ENCODE measurements at places on chromosomes 12 and 14. TPM values are rescaled to one million over a fixed set of nuclear protein-coding genes. Genes with fewer than 3 reads are reported as not detected.

The BRMS1L gene
- total RNA-seq, result 6.1 TPM

The PROX2 gene
- 0.03 TPM for total RNA-seq

The DTD2 gene
- total RNA-seq, result 49.8 TPM

The OR4E2 gene
- total RNA-seq, result not detected

The SLCO1B1 gene
- total RNA-seq, result not detected

The GNB3 gene
- total RNA-seq, result 1.6 TPM

The KRT73 gene
- total RNA-seq, result not detected

The RPS6KA5 gene
- 3.0 TPM for total RNA-seq

The PIWIL1 gene
- total RNA-seq, result not detected

The SLCO1B3 gene
- 11.6 TPM for total RNA-seq

The LRP6 gene
- total RNA-seq, result 21.2 TPM

The CNTN1 gene
- total RNA-seq, result 0.20 TPM

DNA sequence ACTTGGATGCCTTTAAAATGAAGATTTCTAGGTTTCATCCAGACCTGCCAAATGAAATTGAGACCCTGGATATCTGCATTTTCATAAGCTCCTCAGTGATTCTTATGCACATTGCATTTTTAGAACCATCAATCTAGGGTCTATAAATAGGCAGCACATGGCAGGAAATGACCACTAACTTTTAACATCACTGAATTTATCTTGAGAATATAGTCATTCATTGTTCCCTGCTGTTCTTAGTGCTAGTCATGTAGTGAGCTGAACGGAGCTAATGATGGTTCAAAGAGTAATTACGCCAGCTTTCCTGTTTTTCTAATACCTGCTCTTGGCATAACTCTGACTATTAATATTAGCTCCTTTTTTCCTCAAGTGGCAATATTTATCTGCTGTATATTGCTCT is 91.6 kb downstream of the TPH2 start:
- DNase-seq, result peak; percentile 57

DNA sequence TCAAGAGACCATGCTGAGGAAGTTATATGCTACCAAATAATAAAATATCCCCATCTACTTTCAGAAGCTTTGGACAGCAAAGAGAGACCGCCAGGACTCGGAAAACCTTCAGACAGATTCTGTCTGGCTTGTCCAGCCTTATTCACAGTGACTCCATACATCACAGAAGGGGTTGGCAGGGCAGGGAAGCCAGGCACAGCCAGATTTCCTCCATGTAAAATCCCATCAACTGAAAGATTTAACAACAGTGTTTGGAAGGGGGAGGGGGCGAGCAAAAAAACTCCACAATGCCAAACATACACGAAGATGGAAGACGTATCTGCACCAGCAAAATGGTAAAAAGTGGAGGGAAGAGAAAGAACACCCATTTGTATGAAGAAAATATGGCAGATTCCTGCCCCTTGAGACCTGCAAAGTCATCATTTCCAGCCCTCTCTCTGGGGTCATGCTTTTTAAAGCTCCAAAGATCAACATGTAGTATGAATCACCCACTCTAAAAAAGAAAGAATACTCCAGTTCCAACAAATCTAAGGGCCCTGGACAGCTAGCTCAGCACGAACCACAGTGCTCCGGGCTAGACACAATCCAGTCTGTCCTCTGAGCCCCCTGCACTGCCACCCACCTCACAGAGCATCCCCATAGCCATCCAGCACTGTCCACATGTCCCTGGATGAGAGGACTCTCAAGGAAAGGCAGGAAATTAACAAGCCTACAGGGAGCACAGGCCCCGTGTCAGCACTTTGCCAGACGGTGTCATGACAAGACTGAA is 116.4 kb downstream of the DICER1 start:
- DNase-seq, result peak; percentile 38

DNA sequence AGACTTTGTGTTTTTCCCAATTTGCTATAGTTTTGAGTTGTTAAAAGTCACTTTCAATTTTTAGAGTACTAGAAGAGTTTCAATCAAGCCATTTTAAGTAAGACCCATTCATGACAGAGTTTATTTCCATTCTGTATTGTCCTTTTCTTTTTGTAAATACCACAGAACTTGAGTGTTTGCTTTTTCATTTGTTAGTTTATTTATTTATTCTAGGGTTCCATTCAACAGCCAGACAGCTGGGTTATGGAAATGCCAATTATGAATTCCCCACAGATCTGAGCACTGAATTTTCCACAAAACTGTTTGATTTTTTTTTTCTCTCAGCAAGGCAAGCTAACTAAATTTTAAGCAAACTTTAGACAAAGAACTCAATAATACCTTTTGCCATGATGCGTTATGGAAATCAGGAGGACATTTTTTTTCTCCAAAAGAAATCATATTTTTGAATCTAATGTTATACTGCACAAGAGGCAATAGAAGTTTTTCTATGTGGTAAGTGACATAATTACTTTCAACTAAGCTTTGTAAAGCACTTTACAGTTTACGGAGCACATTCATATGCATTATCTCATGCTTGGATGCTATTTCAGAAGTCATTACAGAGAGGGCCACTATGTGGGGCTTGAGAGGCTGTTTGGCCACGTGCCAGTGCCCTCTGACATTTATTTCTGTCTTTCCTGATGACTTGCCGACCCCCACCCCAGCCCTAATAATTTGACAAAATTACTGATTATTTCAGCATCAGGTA is 181.5 kb downstream of the VRK1 start:
- no peak for DNase-seq

DNA sequence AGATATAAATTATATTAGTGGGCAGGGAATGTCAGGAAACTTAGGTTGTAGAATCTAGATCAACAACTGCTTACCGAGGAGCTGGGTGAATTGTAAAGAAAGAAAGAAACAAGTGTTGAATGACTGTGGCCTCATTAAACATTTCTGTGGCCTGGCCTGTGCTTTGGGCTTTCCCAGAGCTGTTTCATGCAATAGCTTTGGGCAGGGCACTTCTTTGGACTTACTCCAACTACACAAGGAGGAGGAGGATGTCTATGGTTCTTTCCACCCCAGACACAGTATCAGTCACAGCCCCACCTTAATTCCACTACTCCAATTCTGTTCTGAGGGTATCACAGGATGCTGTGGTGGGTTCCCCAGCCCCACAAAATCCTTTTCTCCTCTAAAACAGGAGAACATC is 38.0 kb downstream of the DPF3 start:
- peak; percentile 6 for DNase-seq

DNA sequence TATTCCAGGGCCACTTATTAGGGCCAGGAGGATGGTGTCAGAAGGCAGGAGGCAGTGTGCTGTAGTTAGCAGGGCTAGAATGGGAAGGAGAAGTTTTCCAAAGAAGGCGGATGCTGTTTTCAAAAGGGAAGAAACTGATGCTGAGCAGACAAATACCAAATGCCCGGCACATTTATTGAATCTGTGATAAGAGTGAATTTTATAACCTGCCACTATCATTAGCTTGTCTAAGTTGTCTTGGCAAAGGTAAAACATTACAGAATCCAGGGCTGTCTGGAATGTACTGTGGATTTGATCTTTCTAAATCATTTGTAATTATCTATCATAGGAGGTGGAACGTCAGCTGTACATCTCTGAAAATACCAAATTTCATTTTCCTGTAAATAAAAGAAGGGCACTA is 40.8 kb downstream of the NDUFA12 start:
- no peak for DNase-seq

- DNase-seq, result no peak
Measured at GRCh38 chr12:66901138-66901932, 222.5 kb upstream of the GRIP1 start.

DNA sequence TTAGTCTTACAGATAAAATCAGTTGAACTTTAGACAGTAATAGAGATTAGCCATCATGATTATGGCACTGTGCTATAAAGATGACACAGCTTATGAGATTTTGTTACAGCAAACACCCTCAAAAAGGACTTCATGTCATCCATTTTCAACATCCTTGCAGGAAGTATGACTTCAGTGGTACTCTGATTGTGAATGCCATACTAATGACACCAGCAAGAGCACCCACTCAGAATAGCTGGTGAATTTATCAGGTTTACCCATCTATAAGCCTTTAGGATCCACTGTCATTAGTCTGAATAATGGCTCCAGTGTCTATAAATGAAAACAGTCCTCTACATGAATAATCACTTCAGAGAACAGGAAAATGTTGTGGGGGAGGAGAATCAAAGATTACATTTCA is 615.2 kb downstream of the RPS29 start:
- peak; percentile 62 for DNase-seq

- DNase-seq, result peak; percentile 13
Measured at GRCh38 chr14:91377700-91378652, 39.6 kb downstream of the CCDC88C start.

DNA sequence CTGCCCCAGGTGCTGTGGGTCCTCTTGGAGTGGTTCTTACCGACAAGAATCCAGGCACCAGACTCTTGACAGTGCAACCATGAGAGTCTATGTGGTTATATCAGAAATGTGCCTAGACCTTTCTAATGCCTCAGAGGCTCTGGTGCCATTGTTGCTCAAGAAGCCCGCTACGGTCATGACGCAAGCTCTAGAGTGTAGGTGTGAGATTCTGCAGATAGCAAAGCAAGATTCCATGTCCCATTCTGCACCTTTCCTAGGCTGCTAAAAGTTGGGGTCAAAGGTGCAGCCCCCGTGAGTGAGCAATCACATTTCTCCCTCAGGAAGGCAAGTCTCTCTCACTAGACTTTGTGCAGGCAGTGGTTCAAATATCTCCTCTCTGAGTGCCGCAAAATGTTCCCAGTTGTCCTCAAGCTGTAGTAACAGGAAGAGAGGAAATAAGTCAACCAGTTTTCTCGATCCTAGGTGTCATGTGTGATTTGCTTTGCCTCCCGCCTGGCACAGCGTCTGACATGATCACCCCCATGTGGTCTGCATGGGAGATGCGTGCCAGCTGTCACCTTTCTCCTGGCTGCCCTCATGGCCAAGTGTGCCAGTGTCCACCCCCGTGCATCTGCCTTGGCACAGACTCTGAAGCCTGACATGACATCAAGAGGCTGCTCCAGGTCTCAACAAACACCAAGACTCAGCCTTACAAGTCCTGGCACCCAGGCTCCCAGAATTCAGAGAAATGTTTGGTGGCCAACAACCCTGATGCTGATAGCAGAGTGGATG is 122.5 kb upstream of the COCH start:
- DNase-seq, result no peak

GRCh38 chr12:111193067-111193466 is 175.8 kb downstream of the PHETA1 start:
- DNase-seq, result no peak

DNA sequence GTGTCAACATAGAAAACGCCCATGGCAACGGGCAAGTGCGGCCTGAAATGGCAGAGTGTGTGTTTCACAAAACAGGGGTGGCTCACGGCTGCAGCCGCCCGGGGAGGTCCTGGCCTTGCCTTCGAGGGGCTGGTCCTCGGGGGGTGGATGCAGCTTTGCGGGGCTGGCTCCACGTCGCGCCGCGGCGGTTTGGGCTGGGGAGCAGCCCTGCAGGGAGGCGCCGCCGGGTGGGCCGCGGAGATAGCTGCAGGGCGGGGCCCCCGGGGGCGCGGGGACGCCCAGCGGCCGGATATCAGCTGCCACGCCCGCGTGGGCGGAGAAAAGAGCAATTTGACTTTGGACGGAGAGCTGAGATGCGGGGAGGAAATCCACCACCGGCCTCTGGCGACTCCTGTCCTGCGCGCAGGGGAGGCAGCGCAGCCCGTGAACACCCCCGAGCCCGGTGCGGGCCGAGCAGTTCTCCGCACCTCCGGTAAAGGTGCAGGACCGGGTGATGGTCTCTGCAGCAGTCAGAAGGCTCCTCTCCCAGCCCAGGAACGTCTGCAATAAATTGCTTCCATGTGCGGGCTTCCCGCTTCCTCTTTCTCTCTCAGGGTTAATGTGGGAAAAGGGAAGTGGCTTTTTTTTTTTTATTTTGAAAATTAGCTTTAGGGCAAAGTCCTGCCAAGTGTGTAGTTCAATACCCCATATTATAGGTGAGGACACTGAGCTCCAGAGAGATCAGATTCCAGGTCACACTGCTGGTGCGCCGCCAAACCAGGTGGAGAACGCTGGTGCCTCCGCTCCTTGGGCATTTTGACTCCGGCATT is 110.5 kb downstream of the ARF6 start:
- no peak for DNase-seq

GRCh38 chr12:50753232-50753769 is 10.6 kb upstream of the ATF1 start:
- no peak for DNase-seq

- peak; percentile 63 for DNase-seq
Measured at GRCh38 chr12:106091446-106091820, 47.3 kb downstream of the NUAK1 start.

- DNase-seq, result peak; percentile 23
Measured at GRCh38 chr14:80538633-80539375, 327.5 kb upstream of the DIO2 start.

DNA sequence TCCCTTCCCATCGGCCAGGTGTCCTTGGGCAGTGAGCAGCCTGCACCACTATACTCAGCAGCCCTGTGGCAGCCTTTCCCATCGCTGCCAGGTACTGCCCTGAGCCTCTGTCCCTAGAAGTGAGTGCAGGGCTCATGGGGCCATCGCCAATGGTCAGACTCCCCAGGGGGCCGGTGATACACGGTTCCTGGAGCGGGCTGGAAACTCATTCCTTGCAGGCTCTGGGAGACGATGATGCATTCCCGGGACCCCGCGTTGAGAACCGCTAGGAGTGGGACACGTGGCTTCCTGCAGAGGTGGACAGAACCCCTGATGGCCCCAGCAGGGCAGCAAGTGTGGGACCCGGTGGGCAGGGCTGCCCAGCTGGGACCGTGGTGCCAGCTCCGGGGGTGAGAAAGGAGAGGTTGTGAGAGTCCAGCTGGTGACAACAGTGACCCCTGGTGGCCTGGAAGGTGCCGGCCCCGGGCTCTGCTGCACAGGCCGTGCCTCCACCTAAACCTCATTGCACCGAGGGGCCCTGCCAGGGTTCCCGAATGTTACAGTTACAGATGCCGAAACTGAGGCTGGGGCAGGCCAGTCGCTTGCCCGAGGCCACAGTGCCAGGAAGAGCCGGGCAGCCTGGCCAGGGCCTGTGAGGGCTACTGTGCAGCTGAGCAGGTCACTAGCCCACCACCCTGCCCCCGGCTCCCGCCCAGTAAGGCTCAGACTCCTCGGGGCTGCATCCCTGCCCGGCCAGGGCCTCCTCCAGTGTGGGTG is 33.8 kb downstream of the FBRSL1 start:
- DNase-seq, result peak; percentile 55

GRCh38 chr14:49044981-49045380 is 541.2 kb downstream of the RPS29 start:
- DNase-seq, result no peak

- DNase-seq, result no peak
Measured at GRCh38 chr12:26825459-26826016, 7.5 kb downstream of the ITPR2 start.

GRCh38 chr12:25052196-25052913 is 103.5 kb upstream of the BCAT1 start:
- DNase-seq, result no peak

DNA sequence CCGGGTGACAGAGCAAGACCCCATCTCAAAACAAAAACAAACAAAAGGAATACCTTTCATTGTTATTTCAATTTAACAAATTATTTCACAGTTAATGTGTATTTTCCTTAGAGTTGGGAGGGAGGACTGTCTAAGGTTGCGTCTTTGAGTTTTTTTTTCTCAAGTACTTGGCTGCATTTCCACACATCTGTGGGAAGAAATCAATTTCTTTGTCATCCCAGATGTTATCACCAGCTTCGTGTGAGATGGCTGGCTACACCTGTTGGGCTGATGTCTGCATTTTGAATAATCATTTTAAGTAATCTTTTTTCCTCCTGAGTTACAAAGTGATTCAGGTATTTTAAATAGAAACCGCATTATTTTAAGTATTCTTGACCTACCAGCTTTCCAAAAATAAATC is 59.4 kb downstream of the EML1 start:
- DNase-seq, result no peak

All from HT1080 (cell line).